ENCODE measurements at places on chromosomes 1 and 21.

DNA sequence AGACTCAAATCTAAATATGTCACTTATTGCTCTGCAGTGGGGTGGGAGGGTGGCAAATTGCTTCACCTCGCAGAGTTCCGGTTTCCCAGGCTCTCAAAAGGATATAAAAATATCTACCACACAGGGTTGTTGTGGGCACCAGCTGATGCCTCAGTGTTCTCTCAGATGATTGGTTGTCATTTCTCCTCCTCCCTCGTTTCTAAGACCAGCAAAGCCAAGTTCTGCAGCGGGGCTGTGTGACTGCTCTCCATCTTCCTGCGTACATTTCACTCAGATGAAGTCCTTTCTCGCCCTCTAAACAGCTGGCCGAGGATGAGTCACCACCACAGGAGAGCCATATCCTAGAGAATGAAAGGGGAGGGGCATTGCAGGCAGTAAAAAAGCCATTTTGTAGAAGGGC lies 35.0 kb upstream of the VWA5B1 start:
- DNase-seq, result no peak

DNA sequence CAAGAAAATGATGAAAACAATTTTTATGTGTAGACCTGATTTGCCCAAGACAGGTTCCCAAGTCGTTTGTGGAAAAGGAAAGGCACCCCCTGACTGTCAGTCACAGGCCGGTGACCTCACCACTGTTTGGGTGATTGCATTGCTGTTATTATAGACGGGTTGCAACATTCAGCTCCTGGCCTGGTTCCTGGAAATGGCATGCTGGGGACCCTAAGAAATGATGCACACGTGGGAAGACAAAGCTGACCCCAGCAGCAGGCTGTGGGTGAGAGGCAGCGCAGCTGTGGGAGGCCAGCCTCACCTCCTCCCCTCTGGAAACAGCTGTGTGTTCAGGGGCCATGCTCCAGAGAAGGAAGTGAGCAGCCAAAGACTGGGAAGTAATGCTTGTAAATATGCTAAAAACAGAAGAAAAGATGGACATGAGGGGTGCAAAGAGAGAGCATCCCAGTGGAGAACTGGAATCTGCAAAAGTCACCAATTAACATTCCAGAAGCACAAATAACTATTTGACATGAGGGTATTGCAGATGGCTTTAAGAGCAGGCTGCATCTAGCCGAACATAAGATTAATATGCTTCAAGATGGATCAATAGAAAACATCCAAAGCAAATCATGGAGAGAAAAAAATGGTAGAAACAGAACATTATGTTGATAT lies 23.4 kb upstream of the ABCG1 start:
- DNase-seq, result no peak

GRCh38 chr1:169207797-169208520 lies 101.5 kb downstream of the ATP1B1 start:
- no peak for DNase-seq

GRCh38 chr1:202572867-202573266 lies 137.4 kb downstream of the SYT2 start:
- no peak for DNase-seq

GRCh38 chr21:28110074-28110473 lies 882.6 kb downstream of the LTN1 start:
- no peak for DNase-seq

DNA sequence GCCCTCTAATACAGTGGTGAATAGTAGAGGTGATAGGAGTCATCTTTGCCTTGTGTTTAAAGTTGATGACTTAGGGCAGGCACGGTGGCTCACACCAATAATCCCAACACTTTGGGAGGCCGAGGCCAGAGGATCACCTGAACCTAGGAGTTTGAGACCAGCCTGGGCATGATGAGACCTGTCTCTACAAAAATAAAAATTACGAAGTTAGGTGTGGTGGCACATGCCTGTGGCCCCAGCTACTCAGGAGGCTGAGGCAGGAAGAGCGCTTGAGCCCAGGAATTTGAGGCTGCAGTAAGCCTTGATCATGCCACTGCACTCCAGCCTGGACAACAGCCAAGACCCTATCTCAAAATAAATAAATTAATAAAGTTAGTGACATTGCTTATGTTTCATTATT lies 26.6 kb downstream of the CAPZA1 start:
- DNase-seq, result no peak

- DNase-seq, result no peak
Observed at GRCh38 chr21:42515708-42516502, 2.3 kb downstream of the SLC37A1 start.

GRCh38 chr1:6200188-6200809 lies 904 bp upstream of the RPL22 start:
- no peak for DNase-seq

- DNase-seq, result no peak
Observed at GRCh38 chr1:83637009-83637408, 361.9 kb downstream of the TTLL7 start.

- DNase-seq, result no peak
Observed at GRCh38 chr1:226233293-226233692, 9.8 kb downstream of the MIXL1 start.

DNA sequence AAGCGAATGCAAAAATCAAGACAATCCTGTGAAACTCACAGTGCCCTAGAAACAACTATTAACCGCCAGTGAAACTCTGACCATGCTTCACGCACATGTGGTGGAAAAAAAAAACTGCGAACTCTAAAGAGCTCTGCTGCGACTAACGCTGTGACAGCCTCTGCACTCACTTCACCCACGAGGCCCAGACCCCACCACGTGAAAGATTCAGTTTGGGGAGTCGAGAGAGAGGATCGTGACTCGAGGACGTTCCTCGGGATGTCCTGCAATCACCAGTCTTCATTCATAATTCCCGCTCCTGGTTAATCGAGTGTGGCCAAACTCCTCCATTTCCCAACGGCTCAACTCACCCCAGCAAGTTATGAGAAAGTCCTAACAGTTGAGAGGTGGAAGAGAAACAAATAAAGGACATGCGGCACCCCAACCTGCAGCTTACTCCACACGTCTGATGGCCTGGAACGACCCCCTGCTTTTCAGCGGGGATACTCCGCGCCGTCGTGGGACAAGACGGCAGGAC lies 1.1 kb downstream of the SERBP1 start:
- peak; percentile 28 for DNase-seq

- DNase-seq, result no peak
Observed at GRCh38 chr1:179856296-179856695, 21.3 kb downstream of the TOR1AIP2 start.

DNA sequence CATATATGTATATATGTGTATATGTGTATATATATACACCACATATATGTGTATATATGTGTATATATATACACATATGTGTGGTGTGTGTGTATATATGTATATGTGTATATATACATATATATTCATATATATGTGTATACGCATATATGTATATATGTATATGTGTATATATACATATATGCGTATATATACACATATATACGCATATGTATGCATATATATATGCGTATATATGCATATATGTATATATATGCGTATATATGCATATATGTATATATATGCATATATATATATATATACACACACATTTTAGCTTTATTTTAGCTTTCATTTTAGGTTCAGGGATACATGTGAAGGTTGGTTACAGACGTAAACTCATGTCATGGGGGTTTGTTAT lies 54.8 kb downstream of the PRKACB start:
- DNase-seq, result no peak

- DNase-seq, result no peak
Observed at GRCh38 chr1:182990413-182991144, 32.6 kb upstream of the LAMC1 start.

DNA sequence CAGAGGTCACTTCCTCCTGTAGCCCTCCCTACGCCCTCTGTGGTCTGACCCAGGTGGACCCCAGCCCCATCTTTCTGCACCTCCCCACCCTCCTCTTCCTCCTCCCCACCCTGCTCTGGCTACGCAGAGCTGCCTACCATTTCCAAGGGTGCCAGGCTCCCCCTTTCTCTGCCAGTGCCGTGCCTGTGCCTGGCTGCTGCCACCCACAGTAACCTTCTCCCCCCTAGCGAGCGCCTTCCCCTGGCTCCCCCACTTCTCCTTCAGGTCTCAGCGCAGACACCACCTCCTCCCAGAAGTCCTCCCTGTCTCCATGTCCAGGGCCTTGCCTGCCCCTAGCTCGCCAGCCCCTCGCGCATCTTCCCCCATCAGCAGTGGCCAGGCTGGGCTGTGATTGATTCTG lies 471.5 kb downstream of the PTPRU start:
- DNase-seq, result no peak

- DNase-seq, result no peak
Observed at GRCh38 chr1:45658171-45658570, 28.2 kb downstream of the GPBP1L1 start.

DNA sequence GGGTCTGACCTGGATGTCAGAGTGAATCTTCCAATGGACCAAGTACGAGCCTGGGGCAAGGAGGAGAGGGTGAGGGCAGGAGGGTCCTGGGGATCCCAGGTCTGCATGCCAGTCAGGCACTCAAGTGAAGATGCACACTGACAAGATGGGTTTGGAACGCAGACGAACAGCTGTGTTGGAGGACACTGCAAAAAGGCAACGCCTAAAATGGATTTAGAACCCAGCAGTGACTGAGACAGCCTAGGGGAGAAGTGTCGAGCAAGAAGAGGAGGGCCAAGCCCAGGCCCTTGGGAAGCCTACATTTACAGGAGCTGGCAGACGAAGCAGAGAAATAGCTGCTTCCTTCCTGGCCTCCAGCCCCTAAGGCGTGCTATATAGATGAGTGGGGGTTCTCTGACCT lies 25.8 kb downstream of the NOL9 start:
- DNase-seq, result no peak

GRCh38 chr1:175192111-175192629 lies 406 bp downstream of the KIAA0040 start:
- peak; percentile 21 for DNase-seq

- DNase-seq, result no peak
Observed at GRCh38 chr1:108877348-108878159, 769 bp downstream of the GPSM2 start.

DNA sequence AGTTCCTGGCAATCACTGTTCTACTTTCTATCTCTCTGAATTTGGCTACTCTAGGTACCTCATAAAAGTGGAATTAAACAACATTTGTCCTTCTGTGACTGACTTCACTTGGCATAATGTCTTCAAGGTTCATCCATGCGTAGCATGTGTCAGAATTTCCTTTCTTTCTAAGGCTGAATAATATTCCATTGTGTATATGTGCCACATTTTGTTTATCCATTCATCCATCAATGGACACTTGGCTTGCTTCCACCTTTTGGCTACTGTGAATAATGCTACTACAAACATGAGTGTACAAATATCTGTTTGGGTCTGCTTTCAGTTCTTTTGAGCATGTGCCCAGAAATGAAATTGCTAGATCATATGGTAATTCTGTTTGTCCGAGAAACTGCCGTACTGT lies 14.7 kb downstream of the CACHD1 start:
- no peak for DNase-seq

GRCh38 chr1:112714313-112715263 lies 544 bp downstream of the PPM1J start:
- no peak for DNase-seq
